Tibial nerve (tissue), 4 donors: ENCODE measurements at places on chromosomes 3 and 15. TPM values are rescaled to one million over a fixed set of nuclear protein-coding genes. Genes with fewer than 3 reads are reported as not detected.

- no peak for DNase-seq
Measured at GRCh38 chr3:119555309-119555735, 4.1 kb downstream of the CD80 start.

DNASE1L3 gene
- total RNA-seq, result 1.5 TPM

GRCh38 chr3:12974334-12974733, 98.9 kb downstream of the IQSEC1 start:
- DNase-seq, result no peak

C2CD4A gene
- 0.30 TPM for total RNA-seq

DNA sequence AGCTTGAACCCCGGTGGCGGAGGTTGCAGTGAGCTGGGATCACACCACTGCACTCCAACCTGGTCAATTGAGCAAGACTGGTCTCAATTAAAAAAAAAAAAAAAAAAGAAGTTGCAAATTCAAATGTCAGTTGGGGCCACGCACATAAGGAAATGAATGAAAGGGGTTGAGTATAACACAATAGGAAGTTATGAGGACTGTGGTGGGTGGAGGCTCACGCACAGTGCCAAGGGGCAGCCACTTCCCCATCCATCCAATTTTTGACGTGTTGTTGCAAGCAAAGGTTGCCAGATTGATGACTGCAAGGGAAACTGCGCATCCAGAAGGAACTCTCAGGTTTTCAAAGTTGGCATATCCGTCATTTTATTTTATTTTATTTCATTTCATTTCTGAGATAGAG, 532.2 kb downstream of the NTRK3 start:
- peak; percentile 16 for DNase-seq

- no peak for DNase-seq
Measured at GRCh38 chr15:62269504-62269903, 104.4 kb upstream of the C2CD4B start.

TUBGCP5 gene
- total RNA-seq, result 35.1 TPM

DNA sequence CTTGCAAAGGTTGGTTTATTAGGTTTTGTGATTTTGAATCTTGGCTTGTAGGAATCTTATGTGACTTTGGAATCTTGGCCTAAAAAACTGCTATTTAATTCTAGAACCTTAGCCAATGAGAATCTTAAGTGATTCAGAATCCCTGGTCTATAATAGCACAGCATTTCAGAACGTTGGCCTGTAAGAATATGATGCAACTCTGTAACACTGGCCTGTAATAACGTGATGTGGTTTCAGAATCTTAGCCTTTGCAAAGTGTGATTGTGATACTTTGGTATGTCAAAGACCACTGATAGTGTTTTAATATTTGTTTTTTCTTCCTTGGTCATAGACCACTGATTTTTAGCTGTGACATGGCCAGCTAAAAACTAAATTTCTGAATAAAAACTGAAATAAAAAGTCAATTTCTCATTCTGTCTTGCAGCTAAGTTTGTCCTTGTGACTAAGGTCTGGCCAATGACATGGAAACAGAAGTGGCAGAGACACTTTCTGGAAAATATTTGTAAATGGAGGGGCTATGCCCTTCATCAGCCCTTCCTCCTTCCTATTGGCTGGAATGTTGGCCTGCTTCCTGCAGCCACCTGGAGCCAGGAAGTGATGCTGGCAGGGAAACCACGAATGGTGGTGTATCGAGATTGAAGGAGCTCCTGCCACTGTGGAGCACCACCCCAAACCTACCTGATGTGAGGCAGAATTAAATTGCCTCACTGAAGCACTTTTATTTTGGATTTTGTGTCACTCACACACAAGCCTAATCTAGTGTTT, 42.3 kb upstream of the CORO2B start:
- DNase-seq, result no peak

DNA sequence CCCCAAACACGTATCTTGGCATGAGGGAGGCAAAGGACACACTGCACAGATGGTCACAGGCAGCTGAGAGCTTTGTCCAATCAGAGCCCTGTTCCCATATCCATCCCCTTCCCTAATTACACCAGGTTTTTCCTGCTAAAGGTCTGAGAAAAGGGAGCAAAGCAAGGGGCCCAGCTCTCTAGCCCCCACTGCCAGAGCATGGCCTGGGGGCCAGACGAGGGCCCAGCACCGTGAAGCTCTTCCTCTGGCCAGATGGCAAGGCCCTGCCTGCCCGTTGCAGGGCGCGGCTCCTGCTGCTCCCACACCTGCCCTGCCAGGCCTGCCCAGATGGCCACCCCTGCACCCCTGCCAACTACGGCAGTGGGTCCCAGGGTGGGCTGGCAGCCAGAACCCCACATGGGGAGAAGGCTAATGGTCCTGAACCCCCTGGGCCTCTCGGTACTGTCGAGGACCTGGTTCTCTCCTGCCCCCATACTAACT, 3.2 kb downstream of the SHF start:
- no peak for DNase-seq

DNA sequence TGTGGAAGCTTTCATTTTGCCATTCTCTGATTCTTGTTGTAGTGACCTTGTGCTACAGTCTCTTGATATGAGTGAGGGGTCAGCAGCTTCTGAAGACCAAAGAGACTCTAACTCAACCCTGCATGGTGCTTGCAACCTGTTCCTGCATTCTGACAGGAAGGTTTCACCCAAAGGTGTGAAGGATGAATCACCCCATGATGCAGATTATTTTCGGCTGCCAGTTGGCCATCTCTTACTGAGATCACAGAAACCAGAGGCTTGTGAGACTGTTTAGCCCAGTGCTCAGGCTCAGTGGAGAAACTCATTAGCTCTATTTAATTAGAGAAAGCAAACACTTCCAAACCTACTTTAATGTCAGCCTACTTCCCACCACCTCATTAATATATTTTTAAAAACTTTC, 29.2 kb upstream of the TPRG1 start:
- DNase-seq, result no peak

DNA sequence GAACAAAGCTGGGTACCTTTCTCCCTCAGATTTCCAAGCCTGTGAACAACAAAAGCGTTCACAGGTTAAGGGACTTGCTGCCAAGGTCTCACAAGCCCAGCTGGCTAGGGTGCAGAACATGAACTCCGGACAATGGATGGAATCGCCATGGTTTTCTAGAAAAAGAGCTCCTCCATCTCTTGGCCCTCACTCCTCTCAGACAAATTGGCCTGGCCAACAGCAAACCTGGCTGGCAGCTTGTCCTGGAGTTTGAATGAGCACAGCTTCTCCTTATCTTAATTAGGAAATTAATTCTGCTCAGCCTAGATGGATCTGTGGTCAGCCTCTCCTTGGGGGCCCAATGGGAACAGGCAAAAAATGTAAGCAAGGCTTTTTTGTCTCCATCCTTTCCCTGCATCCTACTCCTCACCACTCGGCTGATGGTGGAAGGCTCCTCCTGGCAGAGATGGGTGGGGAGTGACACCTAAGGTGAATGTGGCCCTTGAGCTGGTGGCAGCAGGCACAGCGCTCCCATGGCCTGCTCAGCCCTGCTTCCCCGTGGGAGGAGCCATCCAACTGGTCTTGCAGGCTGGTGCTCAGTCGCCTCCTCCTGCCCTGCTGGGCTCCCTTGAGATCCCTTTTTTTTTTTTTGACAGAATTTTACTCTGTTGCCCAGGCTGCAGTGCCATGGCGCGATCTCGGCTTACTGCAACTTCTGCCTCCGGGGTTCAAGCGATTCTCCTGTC, 5.8 kb downstream of the KLHL25 start:
- no peak for DNase-seq

DNA sequence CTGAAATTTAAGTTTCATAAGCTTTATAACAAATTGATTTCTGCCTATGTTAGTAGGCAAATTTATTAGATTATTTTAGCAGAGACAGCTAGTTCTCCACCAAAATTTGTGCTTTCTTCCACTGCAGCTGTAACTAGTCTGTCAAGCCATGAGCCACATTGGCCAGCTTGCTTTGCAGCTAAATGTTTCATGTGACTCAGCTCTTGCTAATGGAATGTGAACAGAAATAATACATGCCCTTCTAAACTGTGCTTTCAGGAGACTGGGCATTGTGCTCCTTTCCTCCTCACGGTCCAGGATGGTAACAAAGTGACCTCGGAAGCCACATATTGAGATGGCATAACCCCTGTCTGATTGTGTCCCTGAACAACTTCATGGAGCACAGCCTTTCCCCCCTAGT, 51.3 kb upstream of the KPNA4 start:
- DNase-seq, result no peak

DNA sequence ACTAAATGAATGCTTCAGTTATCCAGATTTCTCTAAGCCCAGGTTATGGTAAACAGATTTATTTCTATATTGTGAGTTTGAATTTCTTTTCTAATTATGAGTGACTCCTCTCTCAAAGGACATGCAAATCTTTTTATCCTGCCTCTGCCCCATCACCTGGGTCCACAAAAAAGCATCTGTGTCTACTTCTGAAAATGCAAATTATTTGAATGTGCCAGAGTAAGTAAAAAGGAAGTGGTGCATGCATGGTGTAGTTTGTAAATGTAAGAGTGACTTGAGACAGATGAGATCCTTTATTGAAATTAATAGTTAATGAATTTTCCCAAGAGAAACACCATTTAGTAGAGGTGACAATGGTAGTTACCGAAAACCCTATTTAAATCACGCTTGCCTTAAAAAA, 26.9 kb downstream of the MCTP2 start:
- no peak for DNase-seq

- no peak for DNase-seq
Measured at GRCh38 chr15:65083262-65083701, 6.7 kb downstream of the KBTBD13 start.

FLNB gene
- 270 TPM for total RNA-seq

GRCh38 chr3:177679568-177680471, 482.5 kb upstream of the TBL1XR1 start:
- peak; percentile 37 for DNase-seq

CSK gene
- total RNA-seq, result 26.3 TPM

IL17RB gene
- total RNA-seq, result 7.1 TPM

PCLAF gene
- not detected for total RNA-seq

DNA sequence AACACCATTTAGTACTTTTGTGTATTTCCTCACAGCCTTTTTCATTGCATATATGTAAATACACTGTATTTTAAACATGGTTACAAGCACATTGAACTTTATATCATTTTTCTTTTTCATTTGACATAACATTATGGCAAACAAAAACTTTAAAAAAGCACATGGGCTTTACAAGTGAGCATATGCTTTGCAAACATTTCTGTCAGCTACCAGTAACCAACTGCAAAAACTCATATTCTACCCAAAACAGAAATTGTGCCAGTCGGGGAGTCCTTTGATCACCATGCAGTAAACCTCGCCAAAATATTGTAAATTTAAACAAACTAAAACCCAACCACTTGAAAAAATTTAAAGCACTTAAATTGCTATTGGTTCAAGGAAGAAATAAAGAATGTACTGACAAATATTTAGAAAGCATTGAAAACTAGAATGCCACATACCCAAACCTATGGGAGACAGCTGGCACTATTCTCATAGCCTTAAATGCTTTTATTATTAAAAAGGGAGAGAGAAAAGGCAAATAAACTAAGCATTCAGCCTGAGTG, 24.4 kb downstream of the ZNF710 start:
- no peak for DNase-seq

- DNase-seq, result no peak
Measured at GRCh38 chr3:32460031-32460749, 42.5 kb downstream of the CMTM6 start.

- no peak for DNase-seq
Measured at GRCh38 chr15:88108477-88108876, 148.1 kb downstream of the NTRK3 start.

GRCh38 chr3:133834621-133835417, 29.2 kb downstream of the SRPRB start:
- no peak for DNase-seq

- no peak for DNase-seq
Measured at GRCh38 chr3:42605546-42606173, 5.2 kb downstream of the NKTR start.

DNA sequence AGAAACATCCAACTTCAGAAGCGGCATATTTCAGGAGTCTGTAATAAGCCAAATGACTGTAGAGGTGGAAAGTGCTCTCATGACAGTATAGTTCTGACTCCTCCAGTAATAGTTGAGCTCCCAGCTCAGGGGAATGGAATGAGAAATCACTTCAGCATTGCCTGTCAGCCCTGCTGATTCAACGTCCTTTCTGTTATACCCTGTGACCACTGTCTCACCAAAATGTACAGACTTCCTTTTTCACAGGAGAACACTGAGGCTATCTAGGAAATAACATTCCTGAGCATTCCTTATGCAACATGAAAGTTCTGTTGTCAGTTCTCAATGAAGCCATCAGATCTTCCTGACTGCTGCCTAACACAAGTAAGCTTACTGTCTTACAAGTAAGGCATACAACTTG, 284.5 kb upstream of the MME start:
- DNase-seq, result no peak

DNA sequence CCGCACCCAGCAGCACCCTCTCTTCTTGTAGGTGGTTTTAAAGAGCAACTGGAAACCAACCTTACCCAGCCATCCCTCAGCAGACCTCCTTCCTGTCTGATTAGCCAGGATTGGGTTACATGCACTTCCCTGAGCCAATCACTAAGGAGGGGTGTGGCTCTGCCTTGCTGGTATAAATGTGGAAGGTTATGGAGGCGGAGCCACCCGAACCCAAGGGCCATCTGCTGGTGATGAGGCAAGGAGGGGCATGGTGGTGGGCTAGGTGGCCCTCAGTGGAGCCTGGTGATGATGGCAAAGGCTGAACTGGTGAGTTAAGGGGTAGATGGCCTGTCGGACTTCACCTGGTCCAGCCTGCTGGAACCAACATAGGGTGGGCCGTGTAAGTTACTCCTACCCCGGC, 39.8 kb downstream of the CCDC33 start:
- no peak for DNase-seq

DNA sequence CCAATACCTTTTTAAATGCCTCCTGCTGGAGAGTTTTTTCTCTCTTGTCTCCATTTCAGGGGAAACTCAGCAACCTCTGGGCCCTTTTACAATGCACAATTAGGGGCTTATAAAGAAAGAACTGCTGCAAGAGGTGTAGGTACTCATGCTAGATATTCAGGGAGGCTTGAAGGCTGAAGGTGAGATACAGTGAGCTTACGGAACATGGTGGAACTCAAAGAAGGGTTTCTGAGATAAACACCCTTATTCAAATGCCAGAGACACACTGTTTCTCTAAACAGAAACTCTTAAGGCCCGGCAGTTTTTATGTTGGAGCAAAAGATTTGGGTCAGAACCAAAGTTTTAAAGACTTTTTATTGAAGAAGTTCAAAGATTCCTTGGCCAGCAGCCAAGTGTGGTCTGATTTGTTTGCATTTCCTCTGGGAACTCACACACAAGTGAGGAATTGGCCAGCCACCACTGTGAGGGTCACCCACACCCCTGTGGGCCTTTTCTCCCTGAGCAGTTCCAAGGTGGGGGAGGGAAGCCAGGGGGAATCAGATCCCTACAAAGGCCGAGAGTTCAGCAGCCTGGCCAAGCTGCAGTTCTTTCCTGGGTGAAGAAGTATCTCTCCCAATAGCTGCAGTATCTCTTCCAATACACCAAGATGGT, 47.8 kb downstream of the TNFAIP8L3 start:
- no peak for DNase-seq

GRCh38 chr3:191005790-191006189, 143.3 kb upstream of the GMNC start:
- DNase-seq, result no peak
